Fibroblast of the conjunctiva (primary cell): ENCODE measurements at places on chromosomes 2 and 18.

GRCh38 chr2:39640107-39640506 lies 25.6 kb upstream of the TMEM178A start:
- DNase-seq = no peak

DNA sequence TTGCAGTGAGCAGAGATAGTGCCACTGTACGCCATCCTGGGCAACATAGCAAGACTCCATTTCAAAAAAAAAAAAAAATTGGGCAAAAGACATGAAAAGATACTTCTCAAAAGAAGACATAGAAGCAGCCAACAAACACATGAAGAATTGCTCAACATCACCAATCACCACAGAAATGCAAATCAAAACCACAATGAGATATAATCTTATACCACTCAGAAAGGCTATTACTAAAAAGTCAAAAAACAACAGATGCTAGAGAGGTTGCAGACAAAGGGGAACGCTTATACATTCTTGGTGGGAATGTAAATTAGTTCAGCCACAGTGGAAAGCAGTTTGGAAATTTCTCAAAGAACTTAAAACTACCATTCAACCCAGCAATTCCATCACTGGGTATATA lies 43.1 kb upstream of the CHAC2 start:
- peak; percentile 16 for DNase-seq

- DNase-seq = no peak
These were observed 39.1 kb downstream of the CAPN13 start for GRCh38 chr2:30768036-30768686.

GRCh38 chr18:57863706-57864105 lies 60.6 kb upstream of the ATP8B1 start:
- DNase-seq = no peak

GRCh38 chr18:47932603-47933002 lies 2.1 kb upstream of the SMAD2 start:
- no peak for DNase-seq

DNA sequence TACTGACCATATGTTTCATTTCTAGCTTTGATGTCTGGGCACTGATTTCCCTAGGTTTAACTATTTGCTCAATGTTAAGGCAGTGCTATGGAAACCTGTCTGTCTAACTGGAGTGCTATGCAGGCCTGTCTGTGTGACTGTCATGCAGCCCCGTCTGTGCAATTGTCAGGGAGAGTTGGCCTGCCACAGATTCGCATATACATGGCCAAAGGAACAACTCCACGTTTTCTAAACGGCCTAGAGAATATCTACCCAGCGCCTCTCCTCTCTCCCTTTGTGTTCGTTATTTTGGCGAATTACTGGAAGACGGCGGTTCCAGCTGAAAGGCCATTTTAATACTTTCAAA lies 59.6 kb upstream of the PSME4 start:
- no peak for DNase-seq

DNA sequence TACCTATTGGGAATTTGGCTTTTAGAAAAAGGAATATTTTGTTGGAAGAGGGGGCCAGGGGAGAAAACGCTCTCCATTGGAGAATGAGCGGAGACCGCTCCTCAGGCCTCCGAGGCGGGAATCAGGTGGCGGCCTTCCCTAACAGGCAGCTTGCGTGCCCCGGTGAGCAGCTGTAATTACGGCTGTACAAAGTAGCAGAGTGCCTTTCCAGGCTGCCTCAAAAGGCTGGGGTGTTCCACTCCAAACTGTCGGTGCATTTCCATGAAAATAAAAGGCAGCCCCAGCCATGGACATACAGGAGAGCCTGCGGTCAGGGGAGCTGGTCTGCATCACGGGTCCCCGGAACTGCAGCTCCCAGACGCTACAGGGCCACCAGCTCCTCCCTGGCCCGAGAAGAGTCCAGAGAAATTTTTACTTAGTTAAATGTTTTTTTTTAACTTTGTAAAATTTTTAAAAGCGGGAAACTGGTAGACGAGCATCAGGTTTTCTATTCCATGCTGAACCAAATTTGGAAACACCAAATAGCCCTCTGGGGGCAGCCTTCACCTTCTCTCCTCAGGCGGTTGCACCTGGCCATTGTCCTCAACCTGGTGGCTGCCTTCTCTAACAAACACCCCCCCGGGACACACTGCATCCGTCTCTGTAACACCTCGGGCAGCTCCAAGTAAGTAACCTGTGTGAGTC lies 209.3 kb upstream of the SALL3 start:
- no peak for DNase-seq

DNA sequence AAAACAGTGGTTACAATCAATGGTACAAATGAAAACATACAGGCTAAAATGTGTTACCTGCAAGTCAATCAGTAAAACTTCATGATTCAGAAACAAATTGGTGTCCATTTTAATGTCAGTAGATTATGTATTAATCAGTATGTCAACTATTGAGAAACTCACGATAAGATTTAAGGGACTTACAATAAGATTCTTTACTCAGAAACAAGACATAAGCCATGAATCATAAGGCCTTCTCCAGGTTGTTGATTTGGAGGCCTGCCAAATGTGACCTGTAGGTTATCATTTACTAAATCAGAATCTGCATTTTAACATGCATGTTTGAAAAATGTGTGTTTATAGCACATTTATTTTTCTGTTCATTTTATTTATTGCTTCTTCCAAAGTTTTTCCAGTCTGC lies 623.1 kb downstream of the CCDC85A start:
- DNase-seq = no peak

GRCh38 chr2:238173692-238174091 lies 14.9 kb downstream of the ERFE start:
- no peak for DNase-seq

DNA sequence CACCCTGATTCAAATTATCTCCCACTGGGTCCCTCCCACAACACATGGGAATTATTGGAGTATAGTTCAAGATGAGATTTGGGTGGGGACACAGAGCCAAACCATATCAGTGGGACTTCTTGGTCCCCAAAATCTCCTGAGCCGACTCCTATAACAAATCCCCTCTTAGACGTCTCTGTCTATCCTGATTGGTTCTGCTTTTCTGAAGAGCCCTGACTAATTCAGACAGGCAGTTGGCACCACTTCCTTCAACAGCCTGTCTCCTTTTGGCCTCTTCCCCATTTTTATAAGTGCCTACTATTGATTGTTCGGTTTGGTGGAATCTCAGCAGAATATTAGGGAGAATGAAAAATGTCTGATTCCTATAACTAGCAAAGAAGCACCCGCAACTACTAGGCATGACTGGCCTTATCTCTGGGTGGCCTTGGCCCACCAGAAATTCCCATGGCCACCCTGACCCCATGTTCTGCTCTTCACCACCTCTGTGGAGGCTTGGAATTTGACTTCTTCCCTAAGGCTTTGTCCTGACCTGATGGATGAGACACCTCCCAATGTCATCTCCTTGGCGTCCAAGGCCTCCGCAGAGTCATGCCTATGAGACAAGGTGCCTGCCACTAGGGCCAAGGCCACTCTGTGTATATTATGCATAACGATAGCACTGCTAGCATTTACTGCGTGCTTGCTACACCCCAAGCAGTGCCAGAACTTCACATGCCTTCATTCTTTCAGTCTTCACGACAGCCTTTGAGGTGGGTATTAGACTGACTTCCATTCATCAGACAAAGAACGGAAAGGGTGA lies 218.9 kb upstream of the COPS8 start:
- no peak for DNase-seq

DNA sequence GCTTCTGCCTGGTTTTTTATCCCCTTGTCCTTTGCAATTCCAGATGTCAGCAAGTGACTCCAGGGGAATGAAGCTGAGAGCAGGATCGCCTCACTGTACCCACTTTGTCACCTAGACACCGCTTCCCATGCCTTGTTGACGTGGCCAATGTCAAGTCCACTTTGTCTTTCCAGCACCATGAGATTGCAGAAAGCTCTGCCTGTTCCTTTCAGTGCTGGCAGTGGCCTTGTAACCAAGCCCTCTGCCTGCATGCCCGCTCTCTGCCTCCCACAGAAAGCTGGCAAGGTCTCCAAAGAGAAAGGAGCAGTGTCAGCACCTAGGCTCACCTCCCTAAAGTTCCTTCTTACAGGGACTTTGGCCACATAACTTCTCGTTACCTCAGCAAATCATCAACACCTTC lies 282.2 kb upstream of the ST6GAL2 start:
- no peak for DNase-seq

- DNase-seq = no peak
These were observed 196.0 kb downstream of the FHOD3 start for GRCh38 chr18:36493349-36494159.

DNA sequence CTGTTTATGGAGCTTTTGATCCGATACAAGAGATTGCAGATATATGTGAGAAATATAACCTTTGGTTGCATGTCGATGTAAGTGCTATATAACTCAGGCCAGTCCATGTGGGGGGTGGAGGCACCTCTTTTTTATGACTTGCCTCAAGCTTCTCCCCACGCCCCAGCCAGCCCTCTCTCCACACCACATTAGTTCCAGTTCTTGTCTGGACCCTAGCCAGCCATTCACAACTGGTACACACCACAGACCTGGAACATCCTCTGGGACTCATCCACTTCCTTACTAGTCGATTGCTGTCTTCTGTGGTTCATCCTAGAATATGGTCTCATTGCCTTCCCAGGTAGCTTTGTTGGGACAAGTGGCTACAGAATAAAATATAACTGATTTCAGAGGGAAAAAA lies 31.0 kb downstream of the GAD1 start:
- no peak for DNase-seq

DNA sequence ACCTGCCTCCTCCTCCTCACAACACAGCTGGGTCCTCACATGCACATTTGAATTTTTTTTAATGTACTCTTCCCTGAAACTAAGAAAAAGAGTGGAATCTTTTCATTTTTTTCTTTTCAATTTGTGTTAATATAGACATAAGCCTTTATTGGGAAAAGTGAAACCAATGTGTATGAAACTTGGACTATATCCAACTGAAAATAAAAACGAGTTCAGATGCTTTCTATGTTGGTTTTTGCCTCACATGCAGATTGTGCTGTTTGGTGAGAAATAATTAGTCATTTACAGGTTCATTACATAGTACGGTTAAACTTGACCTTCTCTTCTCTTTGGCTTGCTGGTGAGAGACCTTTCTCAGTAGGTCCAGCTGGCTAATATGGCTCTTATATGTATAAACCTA lies 515.2 kb upstream of the FANCL start:
- DNase-seq = no peak

DNA sequence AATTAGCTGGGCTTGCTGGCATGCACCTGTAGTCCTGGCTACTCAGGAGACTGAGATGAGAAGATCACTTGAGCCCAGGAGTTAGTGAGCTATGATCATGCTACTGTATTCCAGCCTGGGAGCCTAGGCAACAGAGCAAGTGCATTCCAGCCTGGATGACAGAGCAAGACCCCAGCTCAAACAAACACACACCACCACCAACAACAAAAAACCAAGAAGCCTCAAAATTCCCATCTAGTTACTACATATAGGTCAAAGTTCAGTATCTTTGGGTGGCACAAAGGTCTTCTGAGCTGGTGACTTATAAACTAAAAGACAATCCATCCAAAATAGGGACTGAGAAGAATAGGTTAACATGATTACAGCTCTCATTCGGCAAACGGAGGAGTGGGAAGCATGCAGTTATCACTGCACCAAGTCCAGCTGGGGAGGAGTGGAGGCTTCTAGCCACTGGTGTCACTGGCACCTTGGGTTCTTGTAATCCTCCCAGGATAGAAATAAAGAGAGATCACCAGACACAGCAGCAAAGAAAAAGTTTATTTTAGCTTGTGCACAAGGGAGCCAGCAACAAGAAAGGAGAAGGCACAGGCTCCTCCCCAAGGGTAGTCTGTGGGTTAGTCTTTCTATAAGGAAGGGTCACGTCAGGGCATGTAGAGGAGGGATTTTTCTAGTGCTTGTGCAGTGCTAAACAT lies 57.4 kb downstream of the SH2D6 start:
- DNase-seq = no peak

DNA sequence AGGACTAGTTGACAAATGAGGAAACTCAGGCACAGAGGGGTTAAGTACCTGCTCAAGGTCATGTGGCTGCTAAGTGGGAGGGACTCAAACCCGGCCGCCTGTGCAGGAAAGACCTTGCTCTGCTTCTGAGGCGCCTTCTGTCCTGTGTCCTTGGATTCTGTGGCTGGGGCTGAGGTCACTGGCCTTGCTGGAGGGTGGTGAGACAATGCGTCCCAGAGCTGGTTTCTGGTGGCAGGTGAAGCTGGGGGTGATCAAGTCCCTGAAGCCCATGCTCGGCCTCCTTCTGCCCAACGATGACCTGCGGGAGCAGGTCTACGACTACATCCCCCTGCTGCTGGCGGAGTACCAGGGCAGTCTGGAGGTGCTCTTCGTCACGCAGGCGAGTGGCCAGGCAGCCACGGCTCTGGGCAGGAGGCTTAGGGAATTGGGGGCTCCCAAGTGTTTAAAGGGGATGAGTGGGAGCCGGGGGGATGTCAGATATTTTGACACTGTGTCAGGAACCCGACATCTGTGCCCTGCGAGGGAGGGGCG lies 16.1 kb downstream of the MROH2A start:
- DNase-seq = no peak
